ENCODE measurements at places on chromosomes 12 and 14. TPM values are rescaled to one million over a fixed set of nuclear protein-coding genes. Genes with fewer than 3 reads are reported as not detected.

- DNase-seq: peak; percentile 36
These were observed 10.0 kb downstream of the LRCOL1 start for GRCh38 chr12:132600048-132601032.

The BHLHE41 gene
- not detected for total RNA-seq

GRCh38 chr12:13071305-13072280, 27.4 kb downstream of the FAM234B start:
- DNase-seq: no peak

The CCDC38 gene
- total RNA-seq: not detected

The CLEC1B gene
- total RNA-seq: not detected

DNA sequence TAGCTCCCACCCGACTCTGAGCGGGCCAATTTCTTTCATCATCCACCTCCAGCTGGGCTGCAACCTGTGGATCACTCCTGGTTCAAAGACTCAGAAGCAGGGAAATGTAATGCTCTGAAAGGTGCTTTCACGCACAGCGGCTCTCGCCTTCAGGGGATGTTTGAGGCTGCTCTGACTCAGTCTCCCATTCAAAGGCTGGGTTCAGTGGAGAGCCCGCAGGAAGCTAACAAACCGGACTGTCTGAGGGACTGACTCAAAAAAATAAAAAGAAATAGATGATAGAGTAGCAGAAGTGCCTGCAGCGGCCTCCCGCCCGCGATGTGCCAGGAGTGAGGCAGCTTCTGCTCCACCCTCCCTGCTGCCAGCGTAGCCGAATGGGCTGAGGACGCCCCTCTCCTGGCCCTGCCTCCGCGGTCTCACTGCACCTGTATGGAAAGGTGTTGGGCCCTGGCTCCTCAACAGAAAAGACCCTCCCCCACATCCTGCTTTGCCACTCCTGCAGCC, 98.0 kb downstream of the GCH1 start:
- DNase-seq: no peak

DNA sequence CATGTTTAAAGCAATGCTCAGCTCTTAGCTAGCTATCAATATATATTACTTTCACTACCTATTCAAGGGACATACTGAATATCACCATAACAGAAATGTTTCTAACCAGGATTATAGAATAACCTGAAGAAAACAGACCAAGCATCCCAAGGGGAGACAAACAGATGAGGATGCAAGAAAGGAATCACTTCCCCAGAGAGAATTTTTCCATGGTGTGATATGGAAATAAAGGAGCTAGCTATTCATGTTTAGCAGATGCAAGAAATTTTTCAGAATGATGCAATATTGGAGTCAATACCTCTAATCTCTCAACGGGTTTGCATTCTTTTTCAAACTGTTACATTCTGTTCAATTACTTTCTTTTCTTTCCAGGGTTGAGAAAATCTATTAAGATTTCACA, 538.9 kb upstream of the FLRT2 start:
- DNase-seq: no peak

The TOMM20L gene
- 0.92 TPM for total RNA-seq

DNA sequence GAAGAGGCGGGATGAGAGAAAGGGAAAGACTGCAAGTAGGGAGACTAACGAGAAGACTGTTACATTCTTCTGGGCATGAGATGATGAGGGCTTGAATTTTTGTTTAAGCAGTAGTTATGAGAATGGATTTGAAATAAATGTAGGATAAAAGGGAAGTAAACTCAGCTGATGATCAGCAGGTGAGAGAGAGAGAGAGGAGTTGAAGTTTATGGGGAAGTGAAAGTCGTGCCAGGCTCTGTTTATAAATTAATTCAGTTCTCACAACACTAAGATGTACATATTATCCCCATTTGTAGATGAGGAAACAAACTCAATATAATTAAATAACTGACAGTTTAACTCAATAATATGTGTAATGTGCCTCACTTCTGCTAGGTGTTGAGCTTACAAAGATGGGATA, 170.0 kb upstream of the RMST start:
- no peak for DNase-seq

DNA sequence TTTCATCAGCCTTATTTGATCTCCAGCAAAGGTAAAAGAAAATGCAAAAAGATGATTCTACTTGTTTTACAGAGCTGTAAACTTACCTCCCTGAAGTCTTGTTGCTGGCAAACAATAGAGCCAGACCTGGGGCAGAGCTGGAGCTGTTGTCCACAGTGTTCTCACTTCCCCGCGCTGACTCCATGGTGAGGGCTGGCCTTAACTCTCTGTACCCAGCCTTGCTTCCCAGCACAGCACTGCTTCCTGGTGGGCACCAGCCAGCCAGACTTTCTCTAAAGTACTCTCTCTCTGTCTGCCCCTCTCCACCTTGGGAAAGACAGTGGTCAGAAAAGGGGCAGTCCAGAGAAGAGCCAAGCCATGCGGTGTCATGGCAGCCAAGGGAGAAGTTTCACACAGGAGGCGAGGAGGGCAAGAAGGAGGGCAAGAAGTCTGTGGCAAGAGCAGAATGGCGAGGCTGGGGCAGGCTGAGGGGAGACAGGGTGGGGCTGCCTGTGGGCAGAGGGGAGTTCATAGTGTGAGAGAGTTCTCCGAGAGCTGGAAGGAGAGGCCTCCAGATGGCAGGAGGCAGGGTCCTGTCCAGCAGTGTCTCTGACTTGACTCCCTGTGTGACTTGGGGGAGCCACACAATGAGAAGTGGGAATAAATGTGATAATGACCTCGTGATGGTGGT, 9.3 kb downstream of the EVL start:
- no peak for DNase-seq

The ASPG gene
- not detected for total RNA-seq

All from CD8-positive, alpha-beta T cell (primary cell).